ENCODE measurements at places on chromosomes 16 and 17. TPM values are rescaled to one million over a fixed set of nuclear protein-coding genes. Genes with fewer than 3 reads are reported as not detected.

DNA sequence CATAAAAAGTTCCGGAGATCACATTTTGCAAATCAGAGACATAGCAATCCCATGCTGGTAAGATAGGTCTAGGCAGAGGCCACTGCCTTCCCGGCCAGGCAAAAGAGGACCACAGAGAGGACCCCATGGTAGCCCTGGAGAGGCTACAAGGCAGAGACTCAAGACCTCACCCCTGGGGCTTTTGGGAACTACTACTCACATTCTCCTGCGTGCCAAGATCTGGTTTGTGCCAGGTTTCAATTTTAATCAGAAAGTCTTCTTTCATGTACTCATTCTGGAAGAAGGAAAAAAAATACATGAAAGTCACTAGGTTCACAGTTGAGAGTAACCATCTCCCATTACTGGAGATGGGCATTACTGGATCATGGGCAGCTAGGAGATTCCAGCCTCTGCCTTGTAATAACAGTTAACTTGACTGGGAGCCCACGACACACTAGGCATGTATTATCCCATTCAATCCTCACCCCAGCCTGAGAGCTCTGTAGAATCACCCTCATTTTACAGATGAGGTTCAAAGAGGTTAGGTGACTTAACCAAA lies 21.2 kb downstream of the PITPNA start:
- DNase-seq = no peak
- H3K4me1 ChIP-seq = no peaks in the 10 kb centered on the region
- H3K4me3 ChIP-seq = no peak overlapping the region
- H3K27ac ChIP-seq = no peak overlapping the region
- peaks cover 25% of the 10 kb centered on the region for H3K36me3 ChIP-seq
- no peaks in the 10 kb centered on the region for H3K27me3 ChIP-seq

- peaks cover 15% of the 10 kb centered on the region for H3K4me1 ChIP-seq
- no peaks in the 10 kb centered on the region for H3K27me3 ChIP-seq
- peak; percentile 33 for DNase-seq
- peak within 1 kb of the TSS; percentile 56 for H3K4me3 ChIP-seq
Measured at GRCh38 chr17:45432405-45433158, at the start of gene ARHGAP27. ARHGAP27 (minus strand) TSS chr17:45432870; CDS start chr17:45430279, 2,591 bp downstream.

Gene ZNF597
- total RNA-seq = 2.4 TPM

- H3K4me3 ChIP-seq = no peak overlapping the region
- no peaks in the 10 kb centered on the region for H3K27me3 ChIP-seq
- no peaks in the 10 kb centered on the region for H3K36me3 ChIP-seq
- H3K27ac ChIP-seq = no peak overlapping the region
- no peak for DNase-seq
Measured at GRCh38 chr17:10789694-10790271, 14.1 kb downstream of the TMEM238L start.

Gene ASB16
- total RNA-seq = not detected

Gene TMEM238L
- not detected for total RNA-seq

DNA sequence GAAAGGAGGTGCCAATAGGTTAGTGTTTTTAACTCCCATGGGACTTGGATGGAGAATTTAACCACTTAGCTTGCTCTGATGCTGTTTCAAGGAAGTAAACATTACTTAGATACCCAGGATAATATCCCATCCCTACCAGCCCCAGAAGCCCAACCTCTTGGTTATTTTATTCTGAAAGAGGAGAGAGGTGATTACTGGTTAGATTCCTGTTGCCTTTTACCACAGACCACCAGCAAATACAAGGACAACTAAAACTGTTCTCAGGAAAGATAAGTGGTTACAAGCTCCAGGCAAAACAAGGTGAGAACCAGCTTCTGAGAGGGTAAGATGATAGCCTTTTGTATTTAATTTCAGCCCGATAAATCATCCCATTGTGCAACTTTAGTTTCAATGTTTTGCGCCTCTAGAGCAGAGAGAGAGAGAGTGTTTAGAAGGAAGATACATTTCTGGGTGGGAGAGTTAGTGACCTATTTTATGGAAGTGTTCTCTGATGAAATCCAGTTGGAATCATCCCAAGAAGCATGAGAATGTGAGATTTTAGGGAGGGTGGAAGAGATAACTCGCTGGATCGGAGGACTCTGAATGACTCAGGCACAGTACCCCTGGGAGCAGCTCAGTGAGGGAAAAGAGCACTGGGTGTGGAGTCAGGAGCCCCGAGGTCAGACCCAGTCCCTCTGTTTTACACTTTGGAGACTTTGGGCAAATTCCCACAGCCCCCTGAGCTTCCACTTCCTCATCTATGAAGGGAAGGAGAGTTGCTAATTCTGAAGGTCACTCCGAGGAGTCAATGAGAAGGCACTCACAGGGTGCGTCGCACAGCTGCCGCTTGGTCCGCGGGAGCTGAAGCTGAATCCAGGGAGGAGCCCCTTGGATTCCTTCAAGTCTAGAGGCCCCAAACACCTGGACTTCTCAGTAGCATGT lies 12.1 kb downstream of the GLP2R start:
- H3K27me3 ChIP-seq = no peaks in the 10 kb centered on the region
- no peaks in the 10 kb centered on the region for H3K36me3 ChIP-seq
- DNase-seq = no peak
- H3K27ac ChIP-seq = no peak overlapping the region

DNA sequence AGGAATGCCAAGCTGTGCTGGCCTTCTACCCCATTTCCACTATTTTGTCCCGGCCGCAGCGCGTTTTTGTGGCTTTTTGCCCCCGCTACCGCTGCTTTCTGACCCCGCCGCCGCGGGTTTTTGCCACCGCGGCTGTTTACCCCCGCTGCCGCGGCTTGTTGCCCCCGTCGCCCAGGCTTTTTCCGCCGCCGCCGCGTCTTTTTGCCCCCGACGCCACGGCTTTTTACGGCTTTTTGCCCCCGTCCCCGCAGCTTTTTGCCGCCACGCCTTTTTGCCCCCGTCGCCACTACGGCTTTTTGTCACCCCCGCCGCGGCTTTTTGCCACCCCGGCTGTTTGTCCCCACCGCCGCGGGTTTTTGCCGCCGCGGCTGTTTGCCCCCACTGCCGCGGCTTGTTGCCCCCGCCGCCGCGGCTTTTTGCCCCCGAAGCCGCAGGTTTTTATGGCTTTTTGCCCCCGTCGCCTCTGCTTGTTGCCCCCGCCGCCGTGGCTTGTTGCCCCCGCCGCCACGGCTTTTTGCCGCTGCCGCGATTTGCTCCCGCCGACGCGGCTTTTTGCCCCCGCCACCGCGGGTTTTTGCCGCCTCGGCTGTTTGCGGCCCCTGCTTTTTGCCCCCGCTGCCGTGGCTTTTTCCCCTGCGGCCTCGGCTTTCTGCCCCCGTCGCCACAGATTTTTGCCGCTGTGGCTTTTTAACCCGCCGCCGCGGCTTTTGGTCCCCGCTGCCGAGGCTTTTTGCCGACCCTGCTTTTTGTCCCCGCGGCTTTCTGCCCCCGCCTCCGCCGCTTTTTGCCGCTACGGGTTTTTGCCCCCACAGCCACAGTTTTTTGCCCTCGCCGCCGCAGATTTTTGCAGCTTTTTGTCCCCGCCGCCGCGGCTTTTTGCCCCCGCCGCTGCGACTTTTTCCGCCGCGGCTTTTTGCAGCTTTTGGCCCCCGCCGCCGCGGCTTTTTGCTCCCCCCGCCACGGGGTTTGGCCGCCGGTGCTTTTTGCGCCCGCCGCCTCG lies 520.4 kb upstream of the WSB1 start:
- no peaks in the 10 kb centered on the region for H3K27me3 ChIP-seq
- no peaks in the 10 kb centered on the region for H3K36me3 ChIP-seq
- no peak overlapping the region for H3K27ac ChIP-seq
- H3K4me3 ChIP-seq = no peak overlapping the region
- DNase-seq = no peak
- H3K4me1 ChIP-seq = no peaks in the 10 kb centered on the region

Measured in CD8-positive, alpha-beta memory T cell (primary cell).